IPS-NIHi11 (cell line): ENCODE measurements at places on chromosomes 6 and 20.

DNA sequence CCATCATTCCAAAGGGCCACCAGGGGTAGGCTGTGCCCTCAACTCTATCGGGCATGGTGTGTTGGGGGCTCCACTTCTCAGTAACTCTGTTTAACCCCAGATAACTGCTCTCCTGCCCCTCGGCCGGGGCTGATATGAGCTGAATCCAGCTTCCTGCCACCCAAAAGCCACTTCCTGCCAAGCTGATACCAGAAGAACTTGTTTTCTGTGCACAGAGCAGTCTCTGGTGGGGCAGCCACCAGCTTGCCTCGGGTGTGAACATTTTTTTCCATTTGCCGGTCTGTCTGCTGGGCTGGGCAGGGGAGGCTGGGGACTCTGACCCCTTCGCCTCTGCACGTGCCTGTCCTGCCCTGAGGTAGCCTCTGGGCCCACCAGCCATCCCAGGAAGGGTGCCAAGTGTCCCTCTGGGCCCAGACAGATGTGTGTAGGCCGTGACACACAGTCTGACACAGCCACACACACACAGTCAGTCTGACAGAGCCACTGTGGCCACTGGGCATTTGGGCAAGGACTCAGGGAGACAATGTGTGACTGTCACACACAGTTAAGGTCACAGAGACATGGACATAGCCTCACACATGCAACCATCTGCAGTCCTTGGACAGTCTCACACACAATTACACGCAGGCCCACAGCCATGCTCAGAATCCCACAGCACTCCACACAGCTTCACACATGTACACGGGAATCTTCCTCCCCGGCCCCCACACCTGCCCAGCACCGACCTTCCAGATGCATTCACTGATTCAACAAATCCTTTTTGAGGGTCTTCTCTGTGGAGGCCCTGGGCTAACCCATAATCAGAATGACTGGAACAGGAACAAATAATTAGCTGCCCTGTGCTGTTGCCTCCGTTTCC is 45.1 kb downstream of the NOL4L start:
- DNase-seq, result no peak

DNA sequence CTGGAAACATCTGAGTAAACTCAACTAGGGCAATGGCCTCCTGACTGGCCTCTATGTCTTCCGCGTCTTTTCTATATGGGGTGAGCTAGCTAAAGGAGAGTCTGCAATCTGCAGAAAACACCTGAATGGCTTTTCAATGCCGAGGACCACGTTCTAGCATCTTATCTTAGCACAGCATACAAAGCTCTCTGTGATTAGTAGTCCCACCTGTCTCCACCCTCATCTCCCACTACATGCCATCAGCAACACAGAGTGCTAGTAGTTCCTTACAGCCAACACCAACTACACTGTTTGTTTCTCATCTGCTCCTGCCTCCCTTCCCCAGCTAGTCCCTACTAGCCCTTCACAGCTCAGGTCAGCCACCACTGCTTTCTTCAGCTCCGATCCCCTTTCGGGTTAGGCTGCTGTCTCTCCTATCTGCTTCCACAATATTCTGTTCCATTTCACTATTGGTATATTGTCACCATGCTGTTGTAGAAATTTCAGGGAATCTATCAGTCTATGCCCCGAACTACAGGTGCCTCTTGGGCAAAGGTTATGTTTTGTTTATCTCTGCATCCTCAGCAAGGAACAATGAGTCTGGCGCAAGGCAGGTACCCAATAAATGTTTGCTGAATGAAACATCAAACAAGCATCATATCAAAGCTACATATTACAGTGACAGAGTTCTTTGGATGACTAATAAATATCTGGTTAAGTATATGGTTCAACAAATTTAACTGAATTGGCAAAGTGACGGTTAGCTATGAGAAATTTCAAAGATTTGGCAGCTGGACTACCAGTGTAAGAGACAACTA is 12.2 kb downstream of the LYRM4 start:
- DNase-seq, result no peak

DNA sequence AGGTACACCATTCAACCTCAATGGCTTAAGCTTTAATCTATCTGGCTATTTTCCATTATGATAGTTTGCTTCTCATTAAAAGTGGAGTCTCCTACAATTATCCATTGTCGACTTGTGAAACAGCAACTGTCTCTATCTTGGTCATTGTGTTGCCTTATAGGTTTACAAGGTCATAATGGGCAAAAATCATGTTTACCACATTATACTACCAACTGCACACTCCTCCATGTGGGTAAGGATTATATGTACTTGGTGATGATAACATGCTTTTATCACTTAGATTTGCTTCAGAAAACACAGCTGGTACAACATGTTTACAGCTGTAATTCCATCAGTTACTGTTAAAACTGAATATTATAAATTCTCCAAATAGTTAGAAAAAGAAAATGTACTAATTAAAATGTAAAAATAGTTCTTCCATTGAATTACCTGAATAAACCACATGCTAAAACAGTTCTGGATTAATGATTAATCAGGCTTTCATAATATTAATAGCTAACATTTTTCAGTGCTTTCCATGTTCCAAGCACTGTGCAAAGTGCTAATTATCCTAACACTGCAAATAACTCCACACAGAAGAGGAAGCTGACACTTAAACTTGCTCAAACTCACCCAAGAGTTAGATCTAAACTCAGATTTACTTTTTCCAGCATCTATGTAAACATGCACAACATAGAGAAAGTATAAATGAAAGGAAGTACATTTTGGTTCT is 96.7 kb downstream of the OGFRL1 start:
- DNase-seq, result no peak

- DNase-seq, result no peak
Observed at GRCh38 chr20:24531202-24531601, 61.8 kb downstream of the SYNDIG1 start.

GRCh38 chr20:59422872-59423544 is 122.6 kb downstream of the EDN3 start:
- DNase-seq, result no peak

GRCh38 chr6:87154641-87154992 is 748 bp upstream of the ZNF292 start:
- DNase-seq, result peak; percentile 43

GRCh38 chr20:17300113-17300512 is 73.3 kb downstream of the PCSK2 start:
- DNase-seq, result no peak

- DNase-seq, result peak; percentile 20
Observed at GRCh38 chr6:30720738-30721197, 616 bp downstream of the TUBB start.

- no peak for DNase-seq
Observed at GRCh38 chr6:152161501-152161900, 354.0 kb downstream of the ESR1 start.

DNA sequence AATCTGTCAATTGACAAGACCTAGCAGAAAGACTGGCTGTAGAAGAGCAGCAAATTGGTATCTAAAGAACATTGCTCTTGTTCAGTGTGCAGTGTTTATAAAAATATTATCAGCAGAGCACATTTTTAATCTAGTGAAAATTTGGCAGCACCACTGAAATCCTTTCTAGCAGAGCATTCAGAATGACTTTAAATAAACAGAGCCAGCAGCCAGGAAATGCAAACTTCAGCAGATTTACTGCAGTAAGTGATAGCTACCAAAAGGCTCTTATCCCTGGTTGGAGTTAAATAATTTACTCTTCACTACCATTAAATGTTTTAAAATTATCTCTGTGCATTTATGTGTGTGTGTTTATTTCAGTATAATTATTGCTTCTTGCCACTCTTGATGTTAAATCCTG is 590.9 kb upstream of the CITED2 start:
- no peak for DNase-seq

GRCh38 chr6:139172567-139172966 is 37.7 kb downstream of the HECA start:
- DNase-seq, result no peak

DNA sequence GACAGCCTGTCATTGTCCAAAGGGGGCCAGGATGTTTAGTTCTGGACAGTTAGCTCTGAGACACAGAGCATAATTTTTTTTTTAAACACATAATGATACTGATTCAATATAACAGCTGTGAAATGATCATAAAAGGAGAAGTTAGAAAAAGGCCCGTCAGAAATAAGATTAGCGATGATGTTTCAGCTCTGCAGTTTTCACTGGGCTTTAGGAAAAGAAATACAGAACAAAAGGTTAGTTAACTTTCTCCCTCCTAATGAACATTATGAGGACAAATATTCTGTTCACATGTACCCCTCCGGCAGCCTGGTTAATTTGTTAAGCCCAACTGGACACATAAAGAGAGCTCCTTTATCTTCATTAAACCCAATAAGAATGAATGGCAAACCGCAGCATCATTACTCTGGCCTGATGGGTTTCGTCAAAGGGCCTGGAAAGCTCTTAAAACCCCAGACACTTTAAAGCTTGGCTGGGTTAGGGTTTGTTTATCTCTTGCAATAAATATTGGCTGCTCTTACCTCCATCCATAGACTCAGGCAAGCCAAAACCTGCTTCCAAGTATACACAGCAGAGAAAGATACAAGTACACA is 394.6 kb downstream of the KIF16B start:
- DNase-seq, result no peak

DNA sequence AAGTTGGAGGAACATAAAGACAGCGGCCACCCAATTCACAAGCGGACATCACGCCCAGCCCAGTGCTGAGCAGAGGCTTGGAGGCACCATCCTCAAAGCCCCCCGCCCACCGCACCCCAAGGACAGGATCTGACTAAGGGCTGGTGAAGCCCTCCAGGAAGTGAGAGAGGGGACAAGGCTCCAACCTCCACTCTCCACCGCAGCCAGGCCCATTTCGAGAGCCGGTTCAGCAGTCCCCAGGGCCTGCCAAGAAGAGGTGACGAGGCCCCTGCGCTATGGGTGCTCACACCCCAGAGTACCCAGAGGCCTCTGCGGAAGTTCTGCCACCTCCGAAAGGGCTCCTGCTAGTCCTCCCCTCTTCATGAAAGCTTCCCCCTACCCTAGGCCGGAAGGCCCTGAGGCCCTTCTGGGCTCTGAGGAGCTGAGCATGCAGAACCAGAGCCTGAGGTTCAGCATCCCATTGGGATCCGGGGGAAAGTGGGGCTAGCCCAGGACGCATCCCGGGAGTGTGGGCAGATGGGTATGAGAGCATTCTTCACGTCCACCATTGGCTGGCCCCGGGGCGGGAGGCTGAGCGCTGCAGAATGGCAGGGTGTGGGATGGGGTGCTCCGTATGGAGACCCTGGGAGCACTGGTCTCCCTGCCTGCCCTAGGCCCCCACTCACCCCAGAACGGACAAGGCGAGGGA is 2.5 kb downstream of the GRM4 start:
- DNase-seq, result no peak

GRCh38 chr20:45153752-45154151 is 20.9 kb upstream of the PI3 start:
- no peak for DNase-seq

GRCh38 chr6:153449279-153449678 is 318.2 kb upstream of the RGS17 start:
- no peak for DNase-seq

- no peak for DNase-seq
Observed at GRCh38 chr6:111838749-111839484, 34.3 kb downstream of the FYN start.

- no peak for DNase-seq
Observed at GRCh38 chr6:5424726-5425125, 163.4 kb downstream of the FARS2 start.

DNA sequence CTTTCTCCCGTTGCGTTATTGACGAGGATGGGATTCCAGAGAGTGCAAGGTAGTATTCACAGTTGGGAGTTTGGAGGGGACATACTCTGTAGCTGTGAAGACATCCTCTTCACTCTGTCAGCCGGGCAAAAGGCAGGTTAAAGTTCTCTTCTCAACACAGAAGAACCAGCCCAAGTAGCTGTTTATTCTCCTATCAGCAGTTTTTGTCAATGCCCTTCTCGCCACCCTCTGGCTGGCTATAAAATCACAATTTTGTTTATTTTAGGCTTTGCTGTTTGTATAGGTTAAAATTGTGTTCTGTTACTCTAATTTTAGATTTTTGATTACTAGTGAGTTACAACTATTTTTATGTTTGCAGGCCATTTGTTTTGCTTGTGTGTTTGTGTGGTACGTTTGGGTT is 37.9 kb upstream of the MAS1 start:
- DNase-seq, result no peak

GRCh38 chr6:40171343-40171742 is 237.1 kb upstream of the MOCS1 start:
- DNase-seq, result no peak

GRCh38 chr6:117613920-117614560 is 11.7 kb upstream of the GOPC start:
- no peak for DNase-seq

DNA sequence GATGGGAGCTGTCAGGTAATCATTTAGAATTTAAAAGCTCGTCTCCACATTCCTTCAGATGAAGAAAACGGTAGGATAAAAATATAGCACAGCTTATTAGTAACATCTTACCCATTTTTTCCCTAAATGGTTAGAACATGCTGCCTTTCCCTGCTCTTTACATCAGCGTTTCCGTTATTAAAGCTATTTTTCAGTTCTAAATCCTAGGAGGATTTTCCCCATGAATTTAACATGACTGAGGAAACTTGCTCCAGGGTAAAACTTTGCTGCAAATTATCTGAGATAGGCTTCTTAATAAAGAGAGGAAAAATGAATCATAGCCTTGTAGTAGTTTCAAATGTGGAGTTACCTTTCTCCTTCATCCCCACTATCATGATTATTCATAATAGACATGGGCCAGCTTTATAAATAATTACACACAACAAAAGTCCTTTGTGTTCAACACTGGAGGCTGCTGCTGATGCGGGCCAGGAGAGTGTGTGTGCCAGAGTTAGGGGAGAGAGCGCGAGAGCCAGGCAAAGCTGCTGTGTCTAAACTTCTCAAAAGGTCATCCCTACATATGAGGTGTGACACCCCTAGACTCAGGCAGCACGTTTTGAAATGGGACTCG is 24.4 kb downstream of the MYLIP start:
- DNase-seq, result no peak

DNA sequence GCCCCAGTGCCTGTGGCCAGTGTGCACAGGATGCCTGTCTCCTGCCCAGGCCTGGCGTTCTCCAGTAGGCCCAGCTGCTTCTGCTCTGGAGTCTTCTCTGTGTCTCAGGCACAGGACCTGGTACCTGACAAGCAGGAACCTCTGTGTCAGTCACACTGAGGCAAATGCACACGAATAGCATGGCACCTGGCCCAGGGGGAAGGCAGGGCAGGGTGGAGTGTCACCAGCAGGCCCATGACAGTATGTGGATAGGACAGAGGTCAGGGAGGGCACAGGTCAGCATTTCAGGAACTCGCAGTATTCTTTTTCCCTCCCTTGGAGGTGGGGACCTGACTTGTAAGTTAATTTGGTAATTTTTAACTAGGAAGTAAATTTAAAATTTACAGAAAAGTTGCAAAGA is 5.6 kb downstream of the PSMG4 start:
- DNase-seq, result no peak

DNA sequence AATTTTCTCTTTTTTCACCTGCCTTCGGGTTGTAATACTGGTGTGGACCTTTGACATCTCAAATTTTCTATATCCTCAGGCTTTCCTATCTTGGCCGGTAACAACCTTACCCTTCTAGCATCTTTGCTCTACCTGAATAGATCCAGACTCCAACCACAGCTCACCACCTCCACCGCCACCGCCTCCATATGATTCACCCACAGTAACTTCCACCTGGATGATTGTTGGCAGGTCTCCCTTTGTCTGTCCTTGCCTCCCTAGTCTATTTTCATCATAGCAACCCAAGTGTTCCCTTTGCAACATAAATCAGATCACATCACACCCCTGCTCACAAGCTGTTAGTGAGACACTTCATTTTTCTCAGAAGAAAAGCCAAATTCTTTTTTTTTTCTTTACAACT is 525.8 kb upstream of the POU3F2 start:
- DNase-seq, result no peak

GRCh38 chr20:15848995-15849610 is 724.1 kb downstream of the KIF16B start:
- no peak for DNase-seq

GRCh38 chr6:134925800-134926199 is 24.1 kb downstream of the ALDH8A1 start:
- DNase-seq, result no peak
